Caki2 (cell line): ENCODE measurements at places on chromosomes 7 and 10. TPM values are rescaled to one million over a fixed set of nuclear protein-coding genes. Genes with fewer than 3 reads are reported as not detected.

DNA sequence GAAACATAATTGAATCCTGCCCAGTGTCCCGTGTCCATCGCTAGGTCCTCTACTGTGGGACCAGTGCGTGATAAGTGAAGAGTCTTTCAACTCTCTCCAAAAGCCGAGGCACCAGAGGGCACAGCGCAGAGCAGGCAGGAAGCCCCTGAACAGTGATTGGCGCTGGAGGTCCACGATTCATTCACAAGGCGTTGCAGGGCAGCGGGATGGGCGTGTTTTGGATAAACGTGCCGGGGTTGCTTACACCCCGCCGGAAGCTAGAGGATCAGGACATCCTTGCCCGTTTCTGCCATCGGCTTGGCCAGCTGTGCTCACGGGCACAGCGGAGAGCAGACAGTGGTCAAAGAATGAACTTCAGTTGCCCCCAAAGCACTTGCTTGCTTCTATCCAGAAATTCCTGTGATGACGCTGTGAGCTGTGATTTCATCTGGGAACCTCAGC is 86.0 kb upstream of the PFKP start:
- peak; percentile 100 for DNase-seq

GRCh38 chr7:141550386-141551093 is 670 bp upstream of the AGK start:
- no peak for DNase-seq

DNA sequence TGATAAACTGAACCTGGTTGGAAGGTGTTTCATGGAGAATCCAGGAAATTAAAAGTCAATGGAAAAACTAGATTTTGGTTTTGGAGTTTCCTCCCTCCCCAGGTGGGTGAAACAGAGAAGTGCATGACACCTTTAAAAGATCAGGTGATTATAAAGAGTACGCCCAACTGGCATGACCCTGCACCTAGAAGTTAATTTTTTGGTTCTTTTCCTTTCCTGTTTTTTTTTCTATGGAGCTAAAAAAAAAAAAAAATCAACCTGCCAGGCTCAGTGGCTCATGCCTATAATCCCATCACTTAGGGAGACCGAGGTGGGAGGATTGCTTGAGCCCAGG is 7.9 kb downstream of the GJD4 start:
- DNase-seq, result no peak

DNA sequence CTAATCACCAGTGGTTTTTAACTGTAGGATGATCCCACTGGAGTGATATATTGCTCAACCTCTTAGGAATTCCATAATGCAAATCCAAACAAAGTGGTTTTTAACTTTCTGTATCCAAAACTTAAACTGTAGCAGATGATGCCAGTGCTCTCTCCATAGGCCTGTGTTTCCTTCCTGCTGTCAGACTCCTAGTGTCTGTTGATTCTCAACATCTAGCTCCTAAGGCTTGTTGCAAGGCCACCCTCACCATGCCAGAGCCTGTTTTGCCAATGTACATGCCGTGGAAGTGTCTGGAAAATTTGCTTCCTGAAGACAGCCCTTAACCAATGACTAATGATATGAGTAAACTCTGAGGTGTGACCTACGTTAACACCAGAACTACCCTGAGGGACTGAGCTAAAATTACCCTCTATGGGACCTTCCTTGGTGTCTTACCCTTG is 39.3 kb downstream of the C1GALT1 start:
- DNase-seq, result peak; percentile 44

- DNase-seq, result no peak
These were observed 26.7 kb upstream of the CRHR2 start for GRCh38 chr7:30708983-30709382.

DNA sequence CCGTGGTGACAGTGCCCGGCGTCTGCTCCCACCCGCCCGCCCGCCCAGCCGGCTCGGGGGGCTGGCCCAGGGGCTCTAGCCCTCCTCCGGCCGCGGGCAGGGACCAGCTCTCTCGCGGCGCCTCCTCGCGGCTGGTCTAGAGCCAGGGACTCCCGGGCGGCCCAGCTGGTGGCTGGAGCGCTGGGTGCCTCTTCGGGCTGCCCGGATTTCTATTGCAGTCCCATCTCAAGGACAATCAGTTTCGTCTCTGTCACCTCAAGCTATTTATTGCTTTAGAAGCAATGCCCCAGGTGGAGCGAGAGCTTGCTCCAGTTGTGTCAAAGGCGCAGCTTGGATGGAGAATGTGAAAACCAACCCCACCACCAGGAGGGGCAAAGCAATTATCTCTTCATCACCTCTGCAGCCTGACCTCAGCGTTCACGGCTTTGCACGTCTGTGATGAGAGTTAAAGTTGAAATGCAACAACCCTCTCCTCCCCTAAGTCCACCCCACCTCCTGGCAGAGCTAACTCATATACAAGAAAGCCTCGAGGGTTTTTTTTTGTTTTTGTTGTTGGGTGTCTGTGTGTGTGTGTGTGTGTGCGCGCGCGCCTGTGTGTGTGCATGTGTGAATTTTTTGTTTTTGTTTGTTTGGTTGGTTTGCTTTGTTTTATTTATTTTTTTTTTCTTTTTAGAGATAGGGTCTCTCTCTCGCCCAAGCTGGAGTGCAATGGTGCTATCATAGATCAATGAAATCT is at the start of gene ITGA8:
Gene ITGA8 (minus strand): TSS at position 24 of the 736 bp plus-strand sequence. CDS start 151 bp downstream, outside the sequence.
- DNase-seq, result no peak

GRCh38 chr10:71288461-71288860 is 30.6 kb upstream of the SLC29A3 start:
- no peak for DNase-seq

DNA sequence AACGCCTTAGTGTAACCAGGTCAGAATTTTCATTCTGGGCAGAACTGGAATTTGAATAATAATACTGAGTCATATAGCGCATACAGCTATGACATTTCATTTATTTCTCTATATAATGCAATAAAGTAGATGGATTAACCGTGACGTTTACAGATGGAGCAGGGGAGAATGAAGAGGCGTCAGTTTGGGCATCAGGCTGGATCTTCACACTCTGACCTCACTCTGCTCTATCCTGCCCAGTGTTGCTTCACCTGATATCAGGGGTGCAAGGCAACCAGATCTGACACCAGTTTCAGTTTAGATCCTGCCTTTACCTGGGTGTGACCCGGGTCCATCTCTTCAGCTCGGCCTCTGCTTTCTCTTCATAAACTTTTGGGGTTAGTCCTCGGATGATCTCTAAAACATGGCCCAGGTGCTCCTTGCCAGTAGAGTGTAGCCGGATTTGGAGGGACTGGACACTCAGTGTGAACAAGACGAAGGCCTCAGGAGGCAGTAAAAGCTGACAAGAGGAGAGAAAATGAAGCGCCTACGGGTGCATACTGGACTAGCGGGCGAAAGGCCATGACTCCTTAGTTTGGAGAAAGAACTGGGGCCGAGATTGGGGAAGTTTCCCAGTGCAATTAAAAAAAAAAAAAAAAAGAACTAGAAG is 1.4 kb upstream of the ZYX start:
- DNase-seq, result no peak

DNA sequence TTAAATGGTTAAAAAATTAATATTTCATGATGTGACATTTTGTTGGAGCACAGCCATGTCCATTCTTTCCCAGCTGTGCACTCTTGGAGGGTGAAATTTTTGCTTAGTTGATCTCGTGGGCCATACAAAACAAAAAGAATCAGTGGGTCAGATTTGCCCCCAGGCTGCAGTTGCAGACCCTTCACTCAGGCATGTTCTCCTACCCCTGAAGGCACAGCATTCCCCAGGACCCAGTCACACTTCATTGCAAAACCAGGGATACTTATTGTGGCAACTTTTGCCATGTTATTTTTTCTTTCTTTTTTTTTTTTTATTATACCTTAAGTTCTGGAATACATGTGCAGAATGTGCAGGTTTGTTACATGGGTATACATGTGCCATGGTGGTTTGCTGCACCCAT is 6.0 kb downstream of the TAS2R40 start:
- no peak for DNase-seq

- DNase-seq, result no peak
These were observed 62.3 kb upstream of the FAM133B start for GRCh38 chr7:92652536-92652935.

GRCh38 chr10:123287594-123288247 is 133.5 kb downstream of the BUB3 start:
- peak; percentile 6 for DNase-seq

Gene DYNC1I1
- 0.03 TPM in 1 of 2 replicates, not detected in the other for total RNA-seq

Gene KEL
- total RNA-seq, result not detected in 2 replicates

Gene GOLGA7B
- 5.1 and 5.4 TPM in 2 replicates for total RNA-seq
